ENCODE measurements at places on chromosomes 11 and 22.

GRCh38 chr11:3795131-3796001 is 2.0 kb downstream of the NUP98 start:
- DNase-seq, result no peak

GRCh38 chr22:36193577-36193976 is 8.0 kb downstream of the APOL4 start:
- DNase-seq, result no peak

DNA sequence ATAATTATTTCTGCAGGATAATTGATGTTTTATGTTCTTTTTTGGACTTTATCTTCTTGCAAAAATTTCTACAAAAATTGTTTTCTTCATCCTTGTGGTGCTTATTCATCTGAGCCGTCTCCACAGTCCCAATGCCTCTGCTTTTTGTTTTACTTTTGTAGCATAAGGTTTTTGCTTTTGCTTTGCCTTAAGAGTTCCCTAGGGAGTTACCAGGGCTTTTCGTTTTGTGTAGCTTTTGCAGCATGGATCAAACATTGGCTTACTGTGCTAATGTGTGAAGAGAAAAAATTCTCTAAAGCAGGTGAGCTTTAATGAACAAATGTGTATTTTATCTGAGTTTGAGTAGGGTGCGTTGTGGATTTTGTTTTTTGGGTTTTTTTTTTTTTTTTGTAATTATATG is 11.8 kb downstream of the XBP1 start:
- no peak for DNase-seq

DNA sequence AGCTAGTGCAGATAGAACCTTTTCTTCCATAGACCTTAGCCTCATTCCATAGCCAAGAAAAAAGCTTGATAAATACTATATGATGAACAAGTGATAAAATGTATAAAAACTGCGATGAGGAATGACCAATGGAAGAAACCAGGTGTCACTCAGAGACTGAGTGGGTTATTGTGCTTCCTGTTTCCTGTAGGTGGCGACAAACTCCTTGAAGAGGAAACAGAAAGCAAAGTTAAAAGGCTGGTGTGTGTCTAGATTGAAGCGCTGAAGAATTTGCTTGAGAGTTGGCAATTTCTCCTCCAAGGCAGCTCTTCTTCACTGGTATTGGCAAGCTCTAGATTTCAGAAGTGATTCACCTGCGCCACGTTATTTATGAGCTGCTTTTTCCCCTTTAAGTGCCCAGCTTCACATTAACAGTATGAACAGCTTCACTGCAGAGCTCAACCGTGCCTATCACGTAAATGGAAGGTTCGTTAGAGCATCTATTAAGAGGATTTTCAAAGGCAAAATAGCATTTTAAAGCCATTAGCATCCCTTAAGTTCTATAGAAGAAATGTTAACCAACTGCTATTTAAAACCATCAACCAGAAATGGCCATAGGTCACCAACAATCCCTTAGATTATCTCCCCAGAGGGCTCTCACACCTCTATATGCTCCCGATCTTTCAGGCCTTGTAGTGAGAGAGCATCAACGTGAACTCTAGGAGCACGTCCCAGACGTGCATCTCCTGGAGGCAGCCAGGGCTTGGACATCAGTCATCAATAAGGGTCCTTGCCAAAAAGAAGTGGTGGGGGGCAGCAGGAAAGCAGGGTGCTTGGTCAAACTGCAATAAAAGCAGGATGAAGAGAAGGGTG is 179.4 kb downstream of the CADM1 start:
- no peak for DNase-seq

GRCh38 chr11:97739932-97740800 is 1280.6 kb upstream of the CNTN5 start:
- no peak for DNase-seq

DNA sequence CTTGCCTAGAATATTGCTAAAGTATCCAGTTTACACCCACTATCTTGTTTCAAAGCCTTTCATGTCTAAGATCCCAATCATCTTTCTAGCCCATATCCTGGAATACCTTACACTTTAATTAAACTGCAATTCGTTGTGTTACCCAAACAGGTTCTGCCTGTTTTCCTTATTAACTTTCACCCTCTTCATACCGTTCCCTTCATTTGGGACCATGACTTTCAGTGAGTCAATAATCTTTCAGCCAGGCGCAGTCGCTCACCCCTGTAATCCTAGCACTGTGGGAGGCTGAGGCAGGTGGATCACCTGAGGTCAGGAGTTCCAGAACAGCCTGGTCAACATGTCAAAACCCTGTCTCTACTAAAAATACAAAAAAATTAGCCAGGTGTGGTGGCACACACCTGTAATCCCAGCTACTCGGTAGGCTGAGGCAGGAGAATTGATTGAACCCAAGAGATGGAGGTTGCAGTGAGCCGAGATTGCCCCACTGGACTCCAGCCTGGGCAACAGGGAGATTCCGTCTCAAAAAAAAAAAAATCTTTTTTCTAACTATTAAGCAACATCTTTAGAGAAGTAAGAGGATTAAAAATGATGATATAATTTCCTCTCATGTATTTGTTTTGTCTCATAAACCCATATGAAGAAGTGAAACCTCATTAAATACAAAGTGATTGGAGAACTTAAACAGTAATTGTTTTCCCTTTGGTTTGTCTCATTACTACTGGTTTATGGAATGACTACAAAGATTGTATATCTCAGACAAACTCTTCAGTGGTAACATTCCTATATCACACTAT is 20.7 kb downstream of the DMC1 start:
- DNase-seq, result no peak

DNA sequence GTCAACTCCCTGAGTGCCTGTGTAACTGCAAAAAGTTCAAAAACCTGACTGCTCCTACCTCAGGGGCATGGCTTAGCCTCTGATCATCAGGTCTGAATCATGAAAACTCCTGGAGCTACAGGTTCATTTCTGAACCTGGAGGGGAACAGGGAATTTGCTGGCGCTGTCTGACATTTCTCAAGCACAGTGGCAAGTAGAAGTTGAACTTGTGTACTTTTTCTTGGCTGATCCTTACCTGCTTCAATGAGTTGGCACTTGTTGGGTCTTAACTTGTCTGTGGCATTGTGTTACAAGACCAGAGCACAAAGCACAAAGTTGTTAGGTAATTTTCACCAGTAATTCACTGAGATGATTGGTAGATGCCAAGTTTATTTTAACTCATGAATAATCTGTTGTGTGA is 3.3 kb downstream of the TMEM109 start:
- DNase-seq, result no peak

- no peak for DNase-seq
These were observed 42.4 kb upstream of the RCE1 start for GRCh38 chr11:66800720-66801428.

- DNase-seq, result no peak
These were observed 76.0 kb downstream of the CWC15 start for GRCh38 chr11:94897330-94897768.

GRCh38 chr11:68934321-68934645 is 30.6 kb downstream of the IGHMBP2 start:
- DNase-seq, result no peak

DNA sequence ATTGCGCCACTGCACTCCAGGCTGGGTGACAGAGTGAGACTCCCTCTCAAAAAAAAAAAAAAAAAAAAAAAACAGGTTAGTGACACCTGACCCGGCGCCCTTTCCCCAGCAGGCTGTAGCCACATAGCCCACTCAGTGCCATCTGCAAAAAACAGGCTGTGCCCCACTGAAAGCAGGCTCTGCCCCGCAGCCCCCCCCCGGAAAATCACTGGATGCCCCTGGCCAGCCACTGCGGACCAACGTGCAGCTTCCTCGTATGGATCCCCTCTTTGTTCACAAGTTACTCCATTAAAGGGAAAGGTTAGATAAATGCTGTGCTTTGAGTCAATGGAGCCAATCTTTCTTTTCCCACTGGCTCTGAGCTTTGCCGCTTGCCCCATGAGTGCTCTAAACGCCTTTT is 660.3 kb downstream of the TBC1D22A start:
- no peak for DNase-seq

DNA sequence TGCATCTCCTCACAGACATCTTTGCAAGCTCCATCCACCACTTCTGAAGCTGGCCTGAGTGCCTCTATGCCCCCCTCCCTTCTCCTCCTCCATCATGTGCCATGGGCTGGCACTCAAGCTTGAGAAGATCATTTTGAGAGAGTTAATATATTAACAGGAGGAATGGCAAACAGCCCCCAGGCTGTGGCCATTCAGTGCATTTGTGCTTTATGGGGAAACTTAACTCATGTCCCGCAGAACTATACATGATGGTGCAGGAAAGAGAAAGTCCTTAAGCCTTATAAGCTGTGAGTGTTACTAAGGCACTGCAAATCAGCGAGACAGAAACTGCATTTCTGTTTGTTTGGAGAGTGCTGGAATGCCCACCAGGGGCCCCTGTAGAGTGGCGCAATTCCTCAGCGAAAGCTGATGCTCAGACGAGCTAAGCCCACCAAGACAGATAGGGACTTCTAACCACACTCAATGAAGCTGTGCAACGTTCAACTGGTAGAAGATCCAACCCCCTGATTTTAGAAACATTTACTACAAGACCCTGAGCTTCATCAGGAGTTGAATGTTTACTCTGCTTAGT is 26.8 kb upstream of the PHLDA2 start:
- no peak for DNase-seq

GRCh38 chr11:55714982-55715888 is 53.2 kb downstream of the OR4C6 start:
- no peak for DNase-seq

DNA sequence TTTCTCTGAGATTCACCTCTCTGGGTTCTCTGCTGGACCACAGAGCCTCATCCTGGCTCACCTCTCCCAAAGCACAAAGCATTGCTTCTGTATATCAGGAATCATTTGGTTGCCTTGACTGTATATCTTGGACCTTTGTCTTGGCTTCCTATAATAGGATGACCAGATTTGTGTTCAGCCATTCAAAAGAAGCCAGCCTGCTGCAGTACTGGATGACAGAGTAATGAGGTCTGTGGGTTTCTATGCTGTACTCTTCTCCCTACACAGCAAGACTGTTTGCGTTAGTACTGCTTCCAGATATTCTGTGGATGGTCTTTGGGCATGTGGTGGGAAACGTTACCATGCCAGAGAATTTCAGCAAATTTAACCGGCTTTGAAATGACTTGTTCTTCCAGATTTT is 39.8 kb downstream of the ARFGAP2 start:
- DNase-seq, result no peak

- DNase-seq, result no peak
These were observed 4.7 kb downstream of the MUS81 start for GRCh38 chr11:65864706-65865471.

DNA sequence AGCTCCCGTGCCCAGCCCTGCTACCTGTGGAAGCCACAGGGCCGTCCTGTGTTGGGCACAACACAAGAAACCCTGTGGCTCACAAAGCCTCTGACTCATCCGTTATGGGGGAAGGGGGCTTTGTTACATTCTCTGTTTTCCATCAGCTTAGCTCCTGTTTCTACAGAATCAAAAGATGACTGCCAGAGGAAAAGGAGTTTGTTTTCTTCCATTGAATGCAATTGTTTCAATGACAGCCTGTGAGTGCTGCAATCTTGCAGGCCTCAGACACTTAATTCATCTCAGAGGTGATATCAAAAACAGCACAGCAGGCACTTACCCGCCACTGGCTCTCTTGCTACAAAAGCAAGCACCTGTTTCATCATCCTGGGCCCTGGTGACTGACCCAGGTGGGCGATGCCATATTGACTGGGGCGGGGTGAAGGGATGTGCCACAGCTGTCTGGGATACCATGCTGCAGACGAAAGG is 194.3 kb downstream of the OPCML start:
- DNase-seq, result no peak

- DNase-seq, result no peak
These were observed 25.4 kb downstream of the TRIM44 start for GRCh38 chr11:35688023-35688422.

DNA sequence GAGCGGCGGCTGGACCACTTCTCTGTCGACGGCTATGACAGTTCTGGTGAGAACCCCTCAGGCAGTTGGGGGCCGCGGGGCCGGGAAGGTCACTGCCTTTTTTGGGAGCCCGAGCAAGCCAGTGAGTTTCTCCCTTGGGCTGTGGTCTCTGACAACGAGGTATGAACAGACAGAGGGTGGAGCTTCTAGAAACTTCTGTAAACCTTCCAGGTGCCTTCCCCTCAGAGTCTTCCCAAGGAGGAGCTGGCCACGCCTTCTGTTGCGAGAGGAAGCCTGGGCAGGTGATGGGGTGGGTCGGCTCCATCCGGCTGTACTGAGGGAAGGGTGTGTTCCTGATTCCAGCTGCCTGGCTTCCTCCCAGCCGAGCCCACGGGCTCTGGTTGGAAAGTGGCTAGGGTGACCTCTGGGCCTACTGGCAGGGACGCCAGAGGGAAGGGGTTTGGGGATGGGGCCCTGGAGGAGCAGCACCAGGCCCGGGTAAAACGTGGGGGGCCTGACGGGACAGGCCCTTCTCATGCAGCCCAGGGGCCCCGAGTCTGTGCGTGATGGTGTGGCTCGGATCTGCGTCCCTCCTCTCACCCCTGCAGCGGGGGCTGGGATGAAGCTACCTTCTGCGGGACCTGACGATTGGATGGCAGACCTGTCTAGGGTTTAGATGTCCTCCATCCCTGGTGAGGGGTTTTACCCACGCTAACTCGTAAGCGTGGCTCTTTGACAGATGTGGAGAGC is 110.8 kb downstream of the KCNQ1OT1 start:
- DNase-seq, result no peak

- DNase-seq, result no peak
These were observed 5.0 kb downstream of the RPS19BP1 start for GRCh38 chr22:39527481-39527961.

- no peak for DNase-seq
These were observed 98.6 kb upstream of the CD44 start for GRCh38 chr11:35040221-35040942.

DNA sequence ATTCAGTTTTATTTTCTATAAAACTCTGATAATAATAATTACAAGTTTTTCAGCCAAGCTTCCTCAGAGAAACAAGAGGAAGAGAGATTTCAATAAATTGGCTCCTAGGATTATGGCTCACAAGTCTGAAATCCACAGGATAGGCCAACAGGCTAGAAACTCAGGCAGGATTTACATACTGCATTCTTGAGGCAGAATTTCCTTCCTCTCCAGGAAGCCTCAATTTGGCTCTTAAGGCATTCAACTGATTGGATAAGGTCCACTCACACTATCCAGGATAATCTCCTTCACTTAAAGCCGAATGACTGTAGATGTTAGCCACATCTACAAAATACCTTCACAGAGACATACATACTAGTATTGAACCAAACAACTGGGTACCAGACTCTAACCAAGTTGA is 120.3 kb upstream of the FAT3 start:
- no peak for DNase-seq

GRCh38 chr11:26963764-26964163 is 30.1 kb upstream of the FIBIN start:
- no peak for DNase-seq

GRCh38 chr11:15886299-15886698 is 470.0 kb downstream of the SOX6 start:
- DNase-seq, result no peak

DNA sequence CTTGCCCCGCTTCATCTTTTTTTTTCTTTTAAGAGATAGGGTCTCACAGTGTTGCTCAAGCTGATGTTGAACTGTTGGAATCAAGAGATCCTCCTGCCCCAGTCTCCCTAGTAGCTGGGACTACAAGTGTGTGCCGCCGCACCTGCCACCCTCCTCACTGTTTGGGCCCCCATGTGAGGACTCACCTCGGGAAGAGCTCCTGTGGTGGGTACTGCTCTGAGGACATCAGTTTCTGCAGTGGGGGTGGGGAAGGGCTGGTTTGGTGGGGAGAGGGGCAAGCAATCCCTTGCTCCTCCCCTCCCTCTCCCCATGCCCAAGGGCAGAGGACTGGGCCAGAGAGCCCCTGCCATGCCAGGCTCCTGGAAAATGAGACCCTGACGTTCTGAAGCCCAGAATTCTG is 1.5 kb upstream of the SLC16A8 start:
- no peak for DNase-seq
